ENCODE measurements at places on chromosomes 12 and 14.

DNA sequence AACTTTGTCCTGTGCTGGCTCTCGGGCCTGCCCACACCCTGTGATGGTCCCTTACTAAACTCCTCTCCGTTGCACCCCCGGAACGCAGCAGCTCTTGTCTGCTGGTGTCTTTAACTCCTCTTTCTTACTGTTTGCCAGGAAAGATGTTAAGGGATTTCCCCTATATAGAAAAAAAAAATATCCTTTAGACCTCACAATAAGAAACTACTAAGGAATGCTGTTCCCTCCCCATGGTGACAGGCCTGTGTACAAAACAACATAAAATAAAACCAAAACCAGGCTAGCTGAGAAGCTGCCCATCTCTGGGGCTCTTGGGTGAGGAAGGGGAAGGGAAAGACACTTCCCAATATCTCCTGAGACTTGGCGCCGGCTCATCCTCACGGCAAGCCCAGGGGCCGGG lies 95.4 kb downstream of the CHGA start:
- DNase-seq = no peak

GRCh38 chr14:89702876-89703200 lies 251.7 kb downstream of the EFCAB11 start:
- no peak for DNase-seq

DNA sequence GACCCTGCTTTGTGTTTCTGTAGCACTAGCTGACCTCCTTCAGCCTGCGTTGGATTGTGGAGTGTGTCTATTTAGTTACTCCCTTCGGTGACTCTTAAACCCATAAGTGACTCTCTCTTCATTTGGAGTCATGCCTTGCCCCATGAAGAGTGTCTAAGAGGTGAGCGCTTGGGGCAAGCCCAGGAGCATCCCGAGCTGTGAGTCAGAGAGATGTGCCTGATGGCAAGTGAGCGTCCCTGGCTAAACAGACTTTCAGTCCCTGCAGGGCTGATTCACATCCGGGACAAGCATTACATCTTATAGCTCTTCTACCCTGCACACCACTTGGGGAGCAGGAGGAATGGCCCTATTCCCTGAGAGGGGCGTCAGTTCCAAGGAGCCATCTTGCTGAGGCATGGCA lies 24.3 kb upstream of the ATF1 start:
- DNase-seq = no peak

DNA sequence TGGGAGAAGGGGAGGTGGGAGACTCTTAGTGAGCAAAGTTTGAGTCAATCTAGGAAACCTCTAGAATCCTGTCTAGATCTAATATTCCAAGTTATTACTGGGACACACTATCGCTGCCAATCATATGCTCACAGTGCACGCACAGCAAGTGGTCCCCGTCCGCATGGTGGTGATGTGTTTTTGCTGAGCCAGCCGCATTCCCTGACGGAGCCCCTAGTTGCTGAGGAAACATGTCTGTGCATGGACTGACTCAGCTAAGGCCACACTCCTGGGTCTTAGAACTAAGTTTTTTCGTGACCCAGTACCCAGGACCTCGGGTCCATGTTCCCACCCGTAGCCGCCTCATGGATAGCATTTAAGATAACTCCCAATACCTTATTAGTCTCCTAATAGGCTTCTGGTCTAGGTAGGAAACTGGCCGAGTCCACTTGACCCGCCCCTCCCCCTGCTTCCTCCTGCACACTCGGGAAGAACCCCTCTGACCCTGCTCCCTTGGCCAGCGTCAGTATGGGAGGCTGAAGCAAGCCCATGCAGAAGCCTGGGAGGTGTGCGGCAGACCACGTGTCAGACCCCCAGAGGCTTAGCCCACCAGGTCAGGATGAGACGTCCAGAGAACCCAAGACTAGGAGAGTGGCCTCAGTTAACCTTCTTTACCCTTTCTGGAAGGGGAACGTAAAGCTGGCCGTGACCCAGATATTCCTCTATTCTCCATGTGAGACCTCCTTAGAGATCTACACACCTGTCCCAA lies 200.5 kb downstream of the ETV6 start:
- DNase-seq = no peak

- no peak for DNase-seq
These were observed 281.6 kb downstream of the ITPR2 start for GRCh38 chr12:26551385-26551784.

DNA sequence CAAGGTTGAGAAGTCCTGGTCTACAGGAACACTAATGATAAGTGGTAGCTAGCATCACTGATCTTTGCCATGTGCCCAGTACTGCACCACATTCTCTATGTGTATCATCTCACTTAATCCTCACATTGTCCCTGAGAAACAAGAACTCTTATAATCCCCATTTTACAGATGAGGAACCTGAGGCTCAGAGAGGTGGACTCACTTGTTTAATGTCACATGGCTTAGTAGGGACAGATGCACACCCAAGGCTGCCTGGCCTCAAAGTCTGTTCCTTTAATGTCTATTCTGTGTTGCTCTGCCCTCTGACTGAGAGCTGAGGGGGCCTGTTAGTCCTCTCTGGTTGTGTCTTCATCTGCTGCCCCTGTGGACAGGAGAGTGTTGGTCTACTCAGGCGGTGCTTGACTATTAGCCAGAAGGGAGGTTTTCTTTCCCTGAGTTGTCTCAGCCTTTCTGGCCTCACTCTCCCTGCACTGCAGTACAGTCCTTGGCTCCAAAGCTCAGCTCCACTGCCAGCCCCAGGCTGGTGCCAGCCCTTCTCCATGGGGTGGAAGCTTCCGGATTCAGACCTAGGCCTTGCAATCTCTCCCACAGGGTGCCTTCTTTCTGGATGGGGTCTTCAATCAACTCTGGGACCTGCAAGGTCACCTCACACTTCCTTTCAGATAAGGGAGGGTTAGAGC lies 4.9 kb upstream of the DYNLL1 start:
- DNase-seq = no peak

- DNase-seq = no peak
These were observed 26.9 kb downstream of the TMEM233 start for GRCh38 chr12:119620490-119620889.

DNA sequence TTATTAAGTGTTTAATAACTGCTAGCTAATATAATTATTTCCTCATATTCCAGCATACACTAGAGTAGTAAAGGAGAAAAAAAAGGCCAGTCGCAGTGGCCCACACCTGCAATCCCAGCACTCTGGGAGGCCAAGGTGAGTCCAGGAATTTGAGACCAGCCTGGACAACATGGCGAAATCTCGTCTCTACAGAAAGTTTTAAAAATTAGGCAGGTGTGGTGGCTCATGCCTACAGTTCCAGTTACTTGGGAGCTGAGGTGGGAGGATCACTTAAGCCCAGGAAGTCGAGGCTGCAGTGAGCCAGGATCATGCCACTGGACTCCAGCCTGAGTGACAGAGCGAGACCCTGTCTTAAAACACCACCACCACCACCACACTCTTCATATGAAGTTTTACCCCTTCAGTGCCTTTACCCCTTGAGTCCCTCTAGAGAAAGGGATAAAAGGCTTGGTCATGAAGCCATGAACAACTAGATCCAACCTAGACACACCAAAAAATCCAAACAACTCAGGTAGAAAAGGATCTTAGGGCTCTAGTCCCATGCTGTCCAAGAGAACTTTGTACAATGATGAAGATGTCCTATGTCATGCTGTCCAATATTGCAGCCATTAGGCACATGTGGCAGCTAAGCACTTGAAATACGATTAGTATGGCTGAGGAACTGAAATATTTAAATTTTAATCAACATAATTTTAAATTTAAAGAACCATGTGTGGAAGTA lies 29.6 kb downstream of the ATXN2 start:
- no peak for DNase-seq

DNA sequence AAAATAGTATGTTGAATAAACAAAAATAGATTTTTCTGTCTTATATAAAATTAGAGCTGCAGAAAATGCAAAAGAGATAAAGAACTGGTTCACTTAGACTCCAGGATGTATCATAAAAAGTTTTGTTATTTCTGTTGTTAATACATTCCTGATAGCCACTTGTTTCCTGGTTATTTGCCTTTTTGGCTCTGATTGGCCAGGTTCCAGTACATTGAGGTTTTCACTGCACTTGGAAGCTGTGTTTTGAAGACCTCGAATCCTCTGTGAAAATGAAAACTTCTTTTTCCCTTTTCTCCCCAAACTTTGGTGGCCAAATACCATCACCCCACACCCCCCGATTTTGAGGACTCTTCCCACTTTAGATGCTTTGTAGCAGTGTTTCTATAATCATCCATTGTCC lies 525.3 kb downstream of the MED13L start:
- DNase-seq = no peak

DNA sequence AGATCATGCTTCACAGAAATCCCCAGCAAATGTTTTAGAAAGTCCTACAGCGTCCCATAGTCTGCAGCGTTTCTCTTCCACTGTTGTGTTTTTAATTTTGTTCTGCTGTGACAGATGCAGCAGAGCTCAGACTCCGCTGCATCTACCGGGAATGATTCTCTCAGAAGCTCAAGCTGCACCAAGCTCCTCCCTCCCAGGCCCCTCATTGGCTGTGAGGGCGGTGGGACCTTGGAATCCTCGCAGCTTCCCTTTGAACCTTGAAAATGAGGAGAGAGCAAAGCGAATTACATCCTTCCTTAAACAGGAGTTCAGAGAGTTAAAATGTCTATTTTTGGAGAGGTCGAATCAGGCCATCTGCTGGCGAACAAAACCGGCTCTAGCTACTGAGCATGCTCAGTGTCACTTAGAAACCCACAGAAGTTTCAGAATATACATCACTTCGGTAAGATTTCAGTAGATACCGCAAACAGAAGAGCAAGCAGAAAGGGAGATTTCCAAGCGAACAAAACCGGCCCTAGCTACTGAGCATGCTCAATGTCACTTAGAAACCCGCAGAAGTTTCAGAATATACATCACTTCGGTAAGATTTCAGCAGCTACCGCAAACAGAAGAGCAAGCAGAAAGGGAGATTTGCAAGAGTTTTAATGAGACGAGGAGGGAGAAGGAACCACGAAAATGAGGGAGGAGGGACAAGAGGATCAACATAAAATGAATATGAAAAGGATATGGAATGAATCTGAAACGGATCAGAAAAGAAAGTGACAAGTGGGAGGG lies at the start of gene ABCD2:
Gene ABCD2, minus strand, starts transcription at position 144 of the 774 bp plus-strand sequence. CDS start 188 bp downstream, outside the sequence.
- DNase-seq = peak; percentile 24

- no peak for DNase-seq
These were observed 93.7 kb downstream of the KCNMB4 start for GRCh38 chr12:70459786-70460185.

- DNase-seq = no peak
These were observed 192.6 kb upstream of the BCL2L14 start for GRCh38 chr12:11877869-11878780.

DNA sequence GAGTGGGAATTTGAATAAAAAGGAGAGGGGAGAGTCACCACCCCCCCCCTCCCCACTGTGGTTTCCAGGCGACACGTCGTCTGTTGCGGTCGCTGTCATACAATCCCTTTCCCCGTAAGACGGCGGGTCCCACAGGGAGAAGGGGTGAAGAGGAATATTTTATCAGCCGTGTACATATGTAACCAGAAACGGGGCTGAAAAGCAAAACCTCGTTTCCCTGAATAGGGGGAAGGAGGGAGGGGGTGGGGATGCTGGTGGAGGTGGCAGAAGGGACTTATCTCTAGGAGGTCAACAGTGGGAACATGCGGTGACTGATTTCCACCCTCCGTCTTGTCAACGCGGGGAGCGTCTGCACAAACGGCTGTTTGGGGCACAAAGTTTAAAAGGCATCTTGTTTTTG lies 171.4 kb downstream of the RBM19 start:
- DNase-seq = no peak

GRCh38 chr12:87802721-87803011 lies 226.5 kb downstream of the C12orf50 start:
- no peak for DNase-seq

DNA sequence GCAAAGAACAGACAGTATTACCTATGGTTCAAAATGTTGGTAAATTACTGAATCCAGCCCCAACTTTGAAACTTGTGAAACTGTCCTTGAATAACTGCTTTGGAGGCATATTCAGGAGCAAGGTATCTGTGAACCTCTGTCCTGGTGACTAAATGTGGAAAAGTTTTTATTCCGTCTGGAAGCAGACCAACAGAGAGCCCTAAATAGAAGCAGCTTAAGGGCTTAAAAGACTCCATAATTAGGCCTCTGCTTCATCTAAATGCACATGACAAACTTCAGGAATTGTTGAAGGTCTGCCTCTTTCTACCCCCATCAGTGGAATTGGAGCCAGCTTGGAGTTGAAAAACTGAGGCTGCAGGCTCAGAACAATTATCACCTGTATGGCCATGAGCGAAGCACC lies 276.5 kb downstream of the KCNH5 start:
- DNase-seq = no peak

- DNase-seq = no peak
These were observed 27.5 kb downstream of the SLC25A29 start for GRCh38 chr14:100278702-100279101.

DNA sequence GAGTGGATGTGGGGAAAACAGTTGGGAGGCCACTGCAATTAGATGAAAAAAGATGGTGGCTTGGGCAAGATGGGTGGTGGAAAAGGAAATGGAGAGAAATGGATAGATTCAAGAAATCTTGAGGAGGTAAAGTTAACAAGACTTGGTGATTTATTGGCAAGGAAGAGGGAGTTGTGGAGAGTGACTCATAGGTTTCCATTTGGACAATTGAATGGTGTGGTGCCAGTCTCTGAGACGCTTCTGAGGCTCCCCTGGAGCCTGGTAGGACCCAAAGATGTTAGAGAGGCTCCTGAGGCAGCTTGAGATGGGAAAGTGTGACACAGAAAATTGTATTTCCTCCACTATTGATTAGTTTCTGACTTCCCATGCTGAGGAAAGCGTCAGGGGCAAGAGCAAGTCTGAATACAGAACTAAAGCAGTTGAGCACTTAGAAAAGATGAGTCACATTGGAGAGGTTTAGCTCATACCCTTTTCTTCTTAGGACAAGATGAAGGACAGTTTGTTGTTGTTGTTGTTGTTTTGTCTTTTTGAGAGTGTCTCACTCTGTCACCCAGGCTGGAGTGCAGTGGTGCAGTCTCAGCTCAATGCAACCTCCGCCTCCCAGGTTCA lies 4.5 kb downstream of the PRPF40B start:
- no peak for DNase-seq

DNA sequence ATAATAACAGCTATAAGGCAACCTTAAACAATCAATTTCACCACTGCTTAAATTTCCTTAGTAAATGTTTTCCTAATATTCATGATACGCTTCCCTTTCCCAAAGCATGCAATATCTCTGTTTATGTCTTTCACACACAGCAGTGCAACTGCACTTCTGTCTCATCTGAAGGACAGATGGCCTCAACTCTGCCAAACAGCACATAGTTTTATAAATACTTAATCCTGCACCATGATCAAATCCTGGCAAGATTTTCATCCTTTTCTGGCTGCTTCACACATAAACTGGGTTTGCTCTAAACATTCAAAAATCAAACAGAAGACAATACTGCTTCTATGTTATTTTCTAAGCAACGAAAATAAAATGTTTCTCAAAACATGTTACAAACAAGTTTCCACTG lies 266.3 kb downstream of the ITPR2 start:
- no peak for DNase-seq

Data from NCI-H460 (cell line).